ENCODE measurements at places on chromosomes 1 and 21. TPM values are rescaled to one million over a fixed set of nuclear protein-coding genes. Genes with fewer than 3 reads are reported as not detected.

Gene AGL
- total RNA-seq, result 156 TPM

Gene SRGAP2C
- 14.6 TPM for total RNA-seq

Gene SYT11
- total RNA-seq, result 10.4 TPM

Gene WDR3
- total RNA-seq, result 14.1 TPM

Gene PGLYRP3
- total RNA-seq, result not detected

Gene REN
- not detected for total RNA-seq

Gene F3
- total RNA-seq, result 1.6 TPM

Gene LMX1A
- total RNA-seq, result 1.6 TPM

Gene RAB42
- 5.7 TPM for total RNA-seq

Gene TMPRSS2
- total RNA-seq, result not detected

All from skeletal muscle tissue (tissue), 5 donors.